ENCODE measurements at places on chromosomes 12 and 14. TPM values are rescaled to one million over a fixed set of nuclear protein-coding genes. Genes with fewer than 3 reads are reported as not detected.
A peak's percentile ranks its signal among the peaks of the same experiment; 100 is the strongest.

GRCh38 chr14:39233680-39234326 lies at the start of gene MIA2:
TSS of gene MIA2 (plus strand) at chr14:39233915. CDS start at chr14:39234115, 200 bp downstream.
- DNase-seq, result no peak

GRCh38 chr12:116429826-116430360 lies 129.3 kb upstream of the MAP1LC3B2 start:
- no peak for DNase-seq

DNA sequence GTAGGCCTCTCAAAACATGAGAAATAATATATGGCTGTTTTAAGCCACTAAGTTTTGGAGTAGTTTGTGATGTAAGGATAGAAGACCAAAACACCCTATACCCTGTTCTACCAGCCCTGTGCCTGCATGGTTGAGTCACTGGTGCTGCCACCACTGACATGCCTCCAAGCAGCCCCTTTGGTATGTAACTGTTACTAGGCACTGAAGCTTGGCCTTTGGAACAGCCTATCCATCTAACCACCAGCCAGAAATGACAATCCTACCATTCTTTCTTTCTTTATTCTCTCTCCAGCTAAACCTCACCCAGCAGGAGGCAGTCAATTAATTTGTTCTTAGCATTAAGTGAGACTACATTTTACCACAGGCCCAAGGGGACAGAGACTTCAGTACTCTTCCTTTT lies 240.3 kb downstream of the MSRB3 start:
- DNase-seq, result peak; percentile 55

- no peak for DNase-seq
Measured at GRCh38 chr12:20696181-20696905, 1.2 kb downstream of the SLCO1C1 start.

DNA sequence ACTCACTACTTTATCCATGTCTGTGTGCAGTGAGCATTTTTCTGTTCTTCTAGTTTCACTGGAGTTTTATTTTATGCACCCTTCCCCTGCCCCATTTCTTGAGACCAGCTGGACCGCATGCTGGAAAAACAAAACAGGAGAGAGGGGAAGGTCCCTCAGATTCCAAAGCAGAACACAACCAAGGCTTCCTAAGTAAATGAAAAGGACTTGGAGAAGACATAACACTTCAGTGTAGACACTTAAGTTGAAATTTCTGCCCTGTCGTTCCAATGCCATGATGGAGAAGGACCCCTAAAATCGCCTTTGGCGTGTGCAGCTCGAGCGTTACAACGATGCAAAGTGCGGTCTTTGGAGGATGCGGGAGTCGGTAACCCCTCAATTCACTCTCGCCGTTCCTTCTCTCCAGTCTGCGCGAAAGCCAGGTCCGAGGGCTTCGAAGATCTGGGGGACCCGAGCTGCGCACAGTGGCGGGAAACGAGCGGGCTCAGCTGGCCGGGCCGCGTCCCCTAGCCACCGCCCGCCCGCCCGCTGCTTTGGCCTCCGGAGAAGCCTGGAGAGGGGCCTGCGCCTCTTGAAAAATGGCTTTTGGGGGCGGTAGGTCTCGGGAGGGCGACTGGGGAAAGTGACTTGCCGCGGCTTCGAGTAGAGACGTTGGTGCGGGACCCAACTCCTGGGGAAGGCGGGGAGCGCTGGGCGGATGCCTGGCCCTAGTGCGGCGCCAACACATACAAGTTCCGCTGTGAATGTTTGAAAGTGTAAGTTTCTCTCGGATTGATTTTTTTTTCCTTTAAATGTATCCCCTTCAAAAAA lies 11.2 kb upstream of the HOXC13 start:
- DNase-seq, result no peak

- no peak for DNase-seq
Measured at GRCh38 chr14:91521061-91521640, 11.0 kb upstream of the PPP4R3A start.

DNA sequence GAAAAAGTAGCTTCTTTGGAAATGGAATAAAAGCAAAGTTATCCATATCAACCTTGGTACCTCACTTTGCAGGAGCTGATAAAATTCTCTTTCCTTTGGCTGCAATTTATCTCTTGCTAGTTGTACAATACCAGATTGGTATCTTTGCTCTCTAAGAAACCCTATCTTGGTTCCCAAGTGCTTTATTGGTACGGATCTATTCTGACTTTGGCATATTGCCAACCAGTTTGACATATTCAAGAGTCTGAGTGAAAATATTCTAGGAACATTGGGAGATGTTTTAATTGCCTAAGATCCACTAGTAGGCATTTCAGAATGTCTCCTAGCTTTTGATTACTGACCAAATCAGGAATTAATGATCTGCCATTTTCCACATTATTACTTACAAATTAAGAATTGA lies 167.2 kb upstream of the ATP2B1 start:
- DNase-seq, result no peak

- no peak for DNase-seq
Measured at GRCh38 chr12:31991815-31992214, 32.6 kb downstream of the RESF1 start.

DNA sequence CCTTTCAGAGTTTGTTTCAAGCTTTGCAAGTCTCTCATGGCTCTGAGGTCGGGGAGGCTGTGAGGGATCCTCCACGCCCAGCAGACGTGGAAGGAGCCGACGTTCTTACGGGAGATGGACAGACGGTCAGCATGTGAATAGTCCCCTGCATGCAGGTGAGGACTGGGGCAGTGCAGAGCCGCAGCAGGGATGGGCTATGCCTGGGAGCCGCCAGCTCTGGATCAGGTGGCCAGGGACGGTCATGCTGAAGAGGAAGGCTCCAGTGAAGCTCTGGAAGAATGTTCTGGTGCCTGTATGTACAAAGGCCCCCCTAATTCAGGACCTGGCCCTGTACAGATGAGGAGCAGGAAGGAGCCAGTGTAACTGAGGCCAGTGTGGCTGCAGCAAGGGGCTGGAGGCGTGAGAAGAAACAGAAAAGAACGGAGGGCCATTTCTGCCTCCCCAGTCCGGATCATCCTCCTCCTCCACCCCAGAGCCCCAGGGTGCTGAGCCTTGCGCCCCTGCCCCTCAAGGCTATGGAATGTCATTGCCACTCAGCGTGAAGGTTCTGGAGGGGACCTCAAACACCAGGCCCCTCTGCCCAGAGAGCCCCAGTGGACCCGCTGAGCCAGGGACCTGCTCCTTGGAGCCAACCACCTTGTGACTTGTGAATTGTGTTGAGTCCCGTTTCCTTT lies 96.8 kb upstream of the DIO3 start:
- DNase-seq, result no peak

DNA sequence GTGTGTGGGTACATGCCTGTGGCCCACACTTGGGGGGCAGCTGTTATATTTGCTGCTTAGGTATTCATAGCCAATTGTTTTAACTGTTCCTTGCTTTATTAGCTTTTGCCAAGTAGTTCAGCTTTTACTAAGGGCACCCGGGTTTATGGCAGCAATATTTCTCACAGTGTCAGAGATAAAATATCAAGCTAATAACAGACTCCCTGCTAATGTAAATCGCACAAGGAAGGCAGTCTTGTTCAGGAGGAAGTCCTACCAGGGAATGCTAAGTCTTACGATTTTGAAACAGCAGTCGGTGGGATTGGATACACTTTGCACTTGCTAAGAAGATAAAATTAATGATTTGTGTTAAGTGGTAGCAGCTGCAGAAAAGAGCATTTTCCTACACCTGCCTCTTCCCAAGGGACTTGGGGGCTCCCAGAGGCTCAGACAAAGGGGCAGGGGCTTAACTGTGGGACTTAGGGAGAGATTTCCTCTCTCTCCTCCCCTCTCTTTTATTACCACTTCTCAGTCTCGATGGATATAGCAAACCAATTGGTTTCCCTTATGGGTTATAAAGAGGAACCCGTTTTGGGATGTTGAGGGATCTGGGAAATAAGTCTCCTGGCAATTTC lies 175.1 kb downstream of the NRXN3 start:
- no peak for DNase-seq

DNA sequence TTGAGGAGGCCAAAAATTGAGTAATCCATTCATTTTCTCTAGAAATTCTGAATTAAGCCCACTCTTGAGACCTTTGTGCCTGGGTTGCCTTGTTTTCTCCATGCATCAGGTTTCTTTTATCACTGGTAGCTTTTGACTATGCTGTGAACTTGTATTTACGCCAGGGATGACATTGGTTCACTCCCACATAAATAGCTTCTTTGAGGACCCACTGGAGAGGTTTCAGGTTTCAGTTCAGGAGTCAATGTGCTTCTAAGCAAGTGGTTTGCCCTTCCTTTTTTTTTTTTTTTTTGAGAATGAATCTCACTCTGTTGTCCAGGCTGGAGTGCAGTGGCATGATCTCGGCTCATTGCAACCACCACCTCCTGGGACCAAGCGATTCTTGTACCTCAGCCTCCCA lies 10.2 kb upstream of the SLC17A8 start:
- no peak for DNase-seq

DNA sequence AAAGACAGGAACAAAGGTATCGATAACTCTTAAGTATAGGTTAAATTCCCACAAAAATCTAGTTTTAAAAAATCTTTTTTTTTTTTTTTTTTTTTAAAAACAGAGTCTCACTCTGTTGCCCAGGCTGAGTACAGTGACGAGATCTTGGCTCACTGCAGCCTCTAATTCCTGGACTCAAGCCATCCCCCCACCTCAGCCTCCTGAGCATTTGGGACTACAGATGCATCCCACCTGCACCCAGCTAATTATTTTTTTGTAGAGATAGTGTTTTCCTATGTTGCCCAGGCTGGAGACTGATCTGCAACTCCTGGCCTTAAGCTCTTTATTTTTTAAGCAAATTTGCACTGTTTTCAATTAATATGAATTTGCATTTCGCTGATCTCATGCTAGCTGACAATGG lies 9.8 kb downstream of the PSEN1 start:
- no peak for DNase-seq

DNA sequence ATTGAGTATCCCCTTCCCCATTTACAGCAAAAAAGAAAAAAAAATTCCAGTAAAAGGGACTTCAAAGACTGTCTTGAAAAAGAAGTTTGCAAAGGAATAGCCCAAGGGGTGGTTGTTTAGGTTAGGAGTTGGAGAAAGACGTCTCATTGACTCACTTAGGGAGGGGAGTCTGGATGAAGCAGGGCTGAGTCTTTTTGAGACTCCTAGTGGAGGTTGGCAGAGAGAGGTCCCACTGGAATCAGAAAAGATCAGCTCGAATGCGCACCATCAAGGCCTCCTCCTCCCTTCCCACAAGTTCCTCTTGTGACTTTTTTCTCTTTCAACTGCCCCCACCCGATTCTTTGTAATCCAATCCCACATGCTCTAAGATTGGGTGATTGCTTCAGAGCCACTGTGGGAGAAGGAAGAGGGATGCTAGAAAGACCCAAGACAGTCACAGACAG lies 1.9 kb downstream of the ARHGEF40 start:
- peak; percentile 75 for DNase-seq

DNA sequence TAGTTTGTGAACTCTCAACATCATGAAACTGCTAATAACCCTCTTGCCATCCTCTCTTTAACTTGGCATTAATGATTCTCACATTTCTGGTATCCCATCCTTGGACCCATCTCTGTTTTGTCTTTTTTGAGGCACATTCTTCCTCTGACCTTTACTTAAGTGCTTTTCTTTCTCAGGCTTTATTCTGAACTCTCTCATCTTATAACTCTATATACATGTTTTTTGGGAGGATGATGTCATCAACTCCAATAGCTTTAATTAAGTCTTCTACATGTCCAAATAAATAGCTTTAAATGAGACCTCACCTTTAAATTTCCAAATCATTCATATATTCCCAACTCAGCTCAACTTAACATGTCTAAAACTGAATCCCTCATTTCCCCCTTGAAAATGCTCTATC lies 88.4 kb downstream of the PPFIA2 start:
- no peak for DNase-seq

GRCh38 chr12:116265351-116266147 lies 11.9 kb downstream of the MED13L start:
- DNase-seq, result no peak

DNA sequence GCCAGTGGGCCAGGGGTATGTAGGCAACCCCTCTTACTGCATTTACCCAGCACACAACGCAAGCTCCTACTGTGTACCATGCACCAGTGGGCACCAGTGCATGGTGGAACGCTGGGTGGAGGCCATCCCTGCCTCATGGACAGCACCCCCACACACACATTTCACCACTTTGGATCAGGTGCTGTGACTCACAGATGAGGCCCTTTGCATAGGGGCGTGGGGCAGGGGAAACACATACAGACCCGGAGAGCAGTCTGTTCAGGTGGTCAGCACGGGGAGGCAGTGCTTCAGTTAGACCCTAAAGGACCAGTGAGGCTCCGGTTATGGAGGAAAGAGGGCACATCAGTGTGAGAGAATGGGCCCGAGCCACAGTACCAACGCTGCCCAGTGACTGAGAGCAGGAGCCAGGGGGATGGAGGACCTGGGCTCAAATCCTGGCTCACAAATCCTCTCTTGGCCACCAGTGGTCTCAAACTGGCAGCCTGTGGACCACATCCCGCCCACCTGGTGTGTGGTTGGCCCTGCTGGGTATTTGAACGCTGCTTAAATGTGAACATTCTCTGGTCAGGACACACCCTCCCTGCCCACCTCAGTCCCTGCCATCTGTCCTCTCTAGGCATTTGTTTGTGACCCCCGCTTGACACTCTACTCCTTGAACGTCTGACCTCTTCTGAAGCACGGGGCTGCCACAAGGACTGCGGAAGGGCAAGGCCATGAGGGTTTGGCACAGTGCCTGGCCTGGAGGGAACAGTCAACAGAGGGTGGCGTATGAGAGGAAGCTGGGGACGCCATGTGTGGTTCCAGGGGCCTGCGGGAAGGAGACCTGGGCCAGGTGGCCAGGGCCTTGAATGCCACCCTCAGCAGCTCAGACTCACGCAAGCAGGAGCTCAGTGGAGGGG lies 46.7 kb downstream of the FAM222A start:
- DNase-seq, result no peak

- DNase-seq, result peak; percentile 45
Measured at GRCh38 chr12:121773011-121773777, 20.3 kb downstream of the RHOF start.

DNA sequence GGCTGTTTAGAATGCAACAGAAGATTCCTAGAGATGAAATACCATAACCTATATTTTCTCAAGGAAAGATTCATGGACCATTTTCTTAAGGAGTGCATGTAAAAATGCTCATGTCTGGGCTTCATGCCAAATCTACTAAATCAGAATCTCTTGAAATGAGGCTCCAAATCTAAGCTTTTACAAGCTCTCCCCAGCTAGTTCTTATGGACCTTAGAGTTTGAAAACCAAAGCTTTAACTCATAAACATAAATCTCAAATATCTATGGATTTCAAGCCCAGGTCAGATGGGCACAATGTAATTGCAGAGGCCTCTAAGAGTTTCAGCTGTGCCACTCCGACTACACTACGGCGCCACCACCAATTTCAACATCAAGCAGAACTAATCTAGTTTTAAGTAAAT lies 117.3 kb upstream of the CAND1 start:
- no peak for DNase-seq

The PRB2 gene
- not detected for total RNA-seq

The ASCL1 gene
- not detected for total RNA-seq

The UNC79 gene
- not detected for total RNA-seq

The RASSF9 gene
- total RNA-seq, result not detected

The TAS2R9 gene
- total RNA-seq, result not detected

The KCNH3 gene
- total RNA-seq, result not detected

The PDZRN4 gene
- not detected for total RNA-seq

The VSX2 gene
- total RNA-seq, result not detected

The ZC3H10 gene
- total RNA-seq, result 3.1 TPM

The KRT2 gene
- total RNA-seq, result not detected

The AMDHD1 gene
- not detected for total RNA-seq

The PRR13 gene
- total RNA-seq, result 188 TPM

The SERPINA3 gene
- total RNA-seq, result not detected

The HIGD1C gene
- not detected for total RNA-seq

The CMA1 gene
- total RNA-seq, result not detected
